ENCODE measurements at places on chromosomes 6 and 20.

- DNase-seq: no peak
Observed at GRCh38 chr6:36033935-36034334, 6.3 kb downstream of the MAPK14 start.

GRCh38 chr20:920311-920710 lies 4.2 kb upstream of the ANGPT4 start:
- DNase-seq: no peak

- no peak for DNase-seq
Observed at GRCh38 chr20:3171391-3172125, 1.8 kb downstream of the LZTS3 start.

- DNase-seq: no peak
Observed at GRCh38 chr6:119871520-119871919, 522.0 kb upstream of the MAN1A1 start.

DNA sequence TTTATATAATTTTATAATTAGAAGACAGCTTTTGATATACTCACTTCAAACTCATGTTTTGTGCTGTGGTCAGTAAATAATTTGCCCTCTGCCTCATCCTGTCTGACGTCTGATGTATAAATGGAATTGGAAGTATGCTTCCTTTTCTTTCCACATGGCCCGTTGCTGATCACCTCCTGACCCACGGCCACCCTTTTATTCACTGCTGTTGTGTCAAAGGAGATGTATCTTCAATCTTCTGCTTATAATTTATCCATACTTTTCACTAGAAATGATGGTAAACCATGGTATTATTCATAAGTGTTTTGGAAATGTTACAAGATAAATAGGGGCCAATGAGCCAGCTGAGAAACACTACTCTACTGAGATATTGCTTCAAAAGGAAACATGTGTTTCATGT lies 841.8 kb downstream of the PHF3 start:
- no peak for DNase-seq

GRCh38 chr6:71326611-71327010 lies 38.0 kb downstream of the OGFRL1 start:
- DNase-seq: no peak

GRCh38 chr20:30488941-30489613 lies 768.4 kb upstream of the DEFB115 start:
- no peak for DNase-seq

DNA sequence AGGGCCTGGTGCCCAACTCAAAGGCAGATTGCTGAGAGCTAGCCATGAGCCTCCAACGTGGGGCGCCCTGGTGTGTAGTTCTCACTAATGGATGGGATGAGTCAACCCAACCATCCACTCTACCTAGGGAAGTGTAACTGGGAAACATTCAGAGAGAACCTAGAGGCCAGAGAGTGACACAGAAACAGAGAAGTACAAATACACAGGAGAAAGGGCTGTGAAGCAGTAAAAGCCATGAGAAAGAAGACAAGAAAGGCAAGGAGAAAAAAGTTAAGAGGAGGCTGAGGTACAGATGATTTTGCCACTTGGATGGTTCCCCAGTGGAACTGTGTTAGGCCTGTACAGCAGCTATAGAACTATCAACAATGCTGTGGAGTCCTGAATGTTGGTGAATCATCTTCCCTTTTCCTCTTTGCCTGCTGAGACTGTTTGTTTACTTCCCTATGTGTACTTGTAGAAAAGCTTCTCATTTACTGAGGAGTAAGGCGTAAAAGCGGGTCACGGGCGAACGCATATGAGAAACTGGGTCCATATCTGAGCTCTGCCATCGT lies 39.0 kb downstream of the MAN1A1 start:
- no peak for DNase-seq

DNA sequence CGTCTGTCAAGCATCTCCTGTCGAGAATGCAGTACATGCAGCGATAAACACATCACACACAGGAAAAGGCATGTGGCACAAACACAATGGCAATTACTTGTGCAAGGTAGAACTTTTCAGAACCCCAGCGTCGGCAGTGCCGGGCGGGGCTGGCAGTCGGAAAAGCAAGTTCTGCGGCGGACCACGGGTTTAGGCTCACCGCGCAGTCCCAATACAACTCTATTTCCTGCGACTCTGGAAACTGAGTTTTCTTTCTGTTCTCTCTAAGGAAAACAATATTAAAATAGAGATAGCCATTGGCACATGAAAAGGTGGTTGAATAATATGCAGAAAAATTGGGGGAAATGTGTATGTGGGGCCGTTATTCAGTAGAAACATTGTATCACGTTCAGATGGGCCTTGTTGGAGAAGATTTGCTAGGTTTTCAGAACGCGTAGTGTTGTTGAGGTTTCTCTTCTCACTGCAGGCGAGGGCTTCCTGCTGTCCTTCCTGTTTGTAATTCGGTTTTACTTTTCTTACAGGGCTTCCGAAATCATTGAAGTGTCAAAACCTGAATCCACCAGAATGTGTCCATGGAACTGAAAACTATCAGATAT lies 369.5 kb downstream of the THBS2 start:
- no peak for DNase-seq

DNA sequence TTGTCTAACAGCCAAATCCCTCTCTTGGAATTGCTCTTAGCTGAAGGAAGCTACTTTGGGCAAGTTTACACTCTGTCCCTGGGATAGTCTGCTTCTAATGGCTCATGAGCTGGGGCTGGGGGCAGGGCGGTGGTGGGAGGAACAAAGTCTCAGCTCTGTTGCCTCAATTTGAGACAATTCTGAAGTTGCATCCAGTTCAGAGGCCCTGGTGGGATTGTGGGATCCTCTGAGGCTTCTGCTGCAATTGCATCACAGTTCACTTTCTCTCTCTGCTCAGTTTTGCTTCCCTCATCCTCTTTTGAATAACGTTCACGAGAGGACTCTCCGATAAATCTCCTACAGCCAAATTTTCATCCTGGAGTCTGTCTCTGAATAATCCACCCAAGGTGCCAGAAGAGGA lies 440.6 kb upstream of the SLC35B3 start:
- no peak for DNase-seq

- DNase-seq: no peak
Observed at GRCh38 chr20:50267041-50267865, 76.6 kb downstream of the CEBPB start.

- DNase-seq: no peak
Observed at GRCh38 chr6:134732763-134733162, 217.1 kb downstream of the ALDH8A1 start.
